ENCODE measurements at places on chromosomes 7 and 10.

DNA sequence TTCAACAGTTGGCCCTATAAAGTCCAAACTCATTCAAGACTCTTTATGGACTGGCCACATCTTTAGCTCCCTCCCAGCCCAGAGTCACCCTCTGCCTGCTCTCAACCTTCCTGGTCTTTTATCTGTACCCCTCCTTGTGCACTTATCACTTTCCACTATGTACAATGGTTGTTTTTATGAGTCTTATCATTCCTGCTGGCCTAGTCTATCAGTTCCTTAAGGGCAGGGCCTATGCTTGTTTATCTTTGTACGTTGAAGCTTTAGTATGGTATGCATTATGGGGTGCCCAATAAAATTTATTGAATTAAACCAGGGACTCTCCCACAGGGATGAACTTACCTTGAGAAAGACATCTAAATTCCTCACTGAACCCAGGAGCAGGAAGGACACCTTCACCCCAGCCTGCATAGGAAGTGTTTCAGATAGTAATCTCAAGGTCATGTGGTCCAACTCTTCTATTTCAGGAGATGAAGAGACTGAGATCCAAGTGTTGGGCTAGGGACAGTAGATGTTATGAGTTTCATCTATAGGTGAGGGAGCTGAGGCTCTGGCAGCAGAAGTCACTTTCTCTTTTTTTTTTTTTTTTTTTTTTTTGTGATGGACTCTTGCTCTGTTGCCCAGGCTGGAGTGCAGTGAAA, 13.3 kb upstream of the PDCD4 start:
- no peak for DNase-seq

- DNase-seq: peak; percentile 37
Measured at GRCh38 chr10:78991187-78991586, 77.6 kb upstream of the ZMIZ1 start.

GRCh38 chr7:159239028-159239427, 94.4 kb upstream of the VIPR2 start:
- DNase-seq: no peak

DNA sequence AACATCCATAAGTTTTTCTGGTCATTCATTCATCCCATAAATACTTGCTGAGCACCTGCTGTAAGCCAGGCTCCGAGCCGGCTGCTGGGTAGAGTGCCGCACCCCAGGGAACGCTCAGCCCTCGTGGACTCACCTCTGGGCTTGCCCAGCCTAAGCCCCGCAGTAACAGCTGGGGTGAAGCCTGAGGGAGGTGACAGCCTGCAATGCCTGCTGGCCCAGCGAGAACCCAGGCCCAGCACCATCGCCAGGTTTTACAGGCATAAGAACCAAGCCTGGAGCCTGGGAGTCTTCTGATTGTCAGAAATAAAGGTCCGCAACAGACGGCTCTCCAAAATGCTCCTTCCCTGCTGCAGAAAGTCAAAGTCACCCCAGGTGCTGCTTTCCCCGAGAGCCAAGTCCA, 205.4 kb downstream of the ZMYND11 start:
- no peak for DNase-seq

GRCh38 chr10:74071157-74071556, 73.2 kb downstream of the VCL start:
- DNase-seq: no peak

DNA sequence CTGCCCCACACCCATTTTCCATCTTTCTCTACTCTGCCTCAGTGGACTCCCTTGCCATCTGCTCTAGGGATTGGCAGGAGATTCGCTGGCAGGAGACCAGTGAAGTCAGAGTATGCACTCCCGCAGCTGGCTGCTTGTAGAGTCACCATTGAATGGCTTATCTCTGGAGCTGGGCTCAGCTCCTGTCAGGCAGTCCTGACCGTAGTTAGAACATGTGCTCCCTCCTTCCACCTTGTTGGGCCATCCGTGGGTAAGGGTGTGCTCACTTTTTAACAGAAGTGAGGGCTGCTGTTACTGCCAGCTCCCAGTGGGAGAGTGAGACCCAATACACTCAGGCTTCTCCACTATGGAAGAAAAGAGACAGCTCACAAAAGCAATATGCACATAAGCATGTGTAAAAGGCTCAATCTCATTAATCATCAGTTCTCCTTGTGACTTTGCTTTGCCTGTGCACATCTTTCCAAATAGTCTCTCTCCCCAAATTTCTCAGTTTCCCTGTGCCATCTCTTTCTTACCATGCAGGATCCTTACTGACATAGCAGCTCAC, 773.3 kb downstream of the GRID1 start:
- DNase-seq: no peak

GRCh38 chr7:141128931-141129330, 55.1 kb downstream of the TMEM178B start:
- DNase-seq: no peak

DNA sequence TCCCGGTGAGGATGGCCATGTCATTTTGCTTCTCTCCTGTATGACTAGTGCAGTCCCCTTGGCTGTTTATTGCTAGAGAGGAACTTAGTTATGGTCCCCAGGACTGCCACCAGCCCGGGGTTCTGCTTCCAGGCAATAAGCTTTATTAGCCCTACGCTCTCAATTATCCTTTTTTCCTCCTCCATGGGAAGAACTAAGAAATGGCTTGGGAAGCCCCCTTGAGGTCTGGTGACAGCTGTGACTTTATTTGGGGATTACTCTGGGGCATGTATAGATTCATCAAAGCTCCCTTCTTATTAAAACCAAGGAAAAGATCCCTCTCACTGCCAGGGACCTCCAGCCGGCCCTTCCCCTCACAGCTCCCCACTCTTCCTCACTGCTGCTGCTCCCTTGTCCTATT, 155.2 kb upstream of the INSYN2A start:
- no peak for DNase-seq

- no peak for DNase-seq
Measured at GRCh38 chr7:80960244-80960795, 41.5 kb upstream of the SEMA3C start.
